ENCODE measurements at places on chromosomes 16 and 17.

- no peak for DNase-seq
These were observed 36.0 kb upstream of the FBXO47 start for GRCh38 chr17:39002991-39003715.

GRCh38 chr17:72416054-72416675 is 295.3 kb downstream of the SOX9 start:
- DNase-seq = no peak

GRCh38 chr16:75632857-75633256 is 9.8 kb upstream of the ADAT1 start:
- no peak for DNase-seq

GRCh38 chr17:65857718-65858117 is 296.3 kb upstream of the AXIN2 start:
- no peak for DNase-seq

Data from LoVo (cell line).